A549 treated with Mapracorat at 1 μM for 4 hours (cell line): ENCODE measurements at places on chromosomes 5 and 9. TPM values are rescaled to one million over a fixed set of nuclear protein-coding genes. Genes with fewer than 3 reads are reported as not detected.

Gene C9
- total RNA-seq, result not detected in 5 replicates

Gene RORB
- not detected in 5 replicates for total RNA-seq

Gene SPINK13
- total RNA-seq, result 0.27 to 0.30 TPM (median 0.27 TPM) in 3 of 5 replicates, not detected in the others

Gene SARDH
- 0.07 to 0.19 TPM (median 0.08 TPM) in 4 of 5 replicates, not detected in the other for total RNA-seq

Gene AK6
- total RNA-seq, result 45.7 to 56.1 TPM (median 50.7 TPM) in 5 replicates

Gene TTC1
- total RNA-seq, result 67.2 to 71.3 TPM (median 68.8 TPM) in 5 replicates

Gene IFNA21
- total RNA-seq, result not detected in 5 replicates

Gene SCGB3A1
- total RNA-seq, result not detected in 5 replicates

Gene ADRA1B
- 20.0 to 28.1 TPM (median 24.3 TPM) in 5 replicates for total RNA-seq

Gene PCDHAC2
- 3.5 to 4.8 TPM (median 3.9 TPM) in 5 replicates for total RNA-seq

Gene FBLL1
- total RNA-seq, result 0.08 to 0.25 TPM (median 0.10 TPM) in 3 of 5 replicates, not detected in the others

Gene CDX1
- total RNA-seq, result not detected in 5 replicates

Gene HSD17B3
- not detected in 5 replicates for total RNA-seq
